Activated CD4-positive, alpha-beta T cell treated with anti-CD3 and anti-CD28 coated beads, Interleukin-10, Interleukin-2, amounts not matched to agents 100 ng/mL and 50 ng/mL, durations not matched to agents 16 hours and 8 hours (primary cell): ENCODE measurements at places on chromosomes 3 and 15.

- peak; percentile 46 for DNase-seq
Measured at GRCh38 chr15:75952525-75952924, 48.8 kb downstream of the FBXO22 start.

DNA sequence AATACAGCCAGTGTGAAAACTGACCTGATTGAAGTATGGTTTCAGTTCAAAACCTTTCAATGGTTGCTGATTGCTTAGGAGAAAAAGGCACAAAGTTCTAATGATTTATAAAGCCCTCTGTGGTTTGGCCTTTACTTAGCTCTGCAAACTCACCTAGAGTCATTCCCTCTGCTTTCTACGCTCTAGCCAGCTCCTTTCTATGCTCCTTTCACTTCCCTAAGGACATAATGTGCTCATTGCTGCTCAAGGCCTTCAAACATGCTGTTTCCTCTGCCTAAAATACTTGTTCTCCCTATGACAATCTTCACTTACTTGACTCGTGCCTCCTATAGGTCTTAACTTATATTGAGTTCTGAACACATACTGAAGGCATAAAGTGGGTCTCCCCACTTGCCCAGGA lies 19.0 kb downstream of the RPL39L start:
- no peak for DNase-seq

DNA sequence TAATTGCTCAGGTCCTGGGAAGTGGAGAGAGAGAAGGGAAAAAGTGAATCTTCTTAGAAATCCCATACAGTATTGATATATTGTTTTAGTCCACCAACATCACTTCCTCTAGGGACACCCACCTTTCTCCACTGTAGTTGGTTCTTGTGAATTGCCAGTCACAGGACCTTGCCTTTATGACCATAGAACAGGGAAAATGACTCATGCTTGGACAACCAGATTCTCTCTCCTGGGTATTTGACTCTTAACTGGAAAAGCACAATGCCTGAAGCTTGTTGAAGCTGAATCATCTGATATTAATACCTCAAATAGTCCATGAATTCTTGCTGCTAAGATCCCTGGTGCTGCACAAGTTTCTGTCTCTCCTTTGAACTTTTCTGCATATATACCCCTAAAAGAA lies 32.5 kb upstream of the DCLK3 start:
- no peak for DNase-seq

DNA sequence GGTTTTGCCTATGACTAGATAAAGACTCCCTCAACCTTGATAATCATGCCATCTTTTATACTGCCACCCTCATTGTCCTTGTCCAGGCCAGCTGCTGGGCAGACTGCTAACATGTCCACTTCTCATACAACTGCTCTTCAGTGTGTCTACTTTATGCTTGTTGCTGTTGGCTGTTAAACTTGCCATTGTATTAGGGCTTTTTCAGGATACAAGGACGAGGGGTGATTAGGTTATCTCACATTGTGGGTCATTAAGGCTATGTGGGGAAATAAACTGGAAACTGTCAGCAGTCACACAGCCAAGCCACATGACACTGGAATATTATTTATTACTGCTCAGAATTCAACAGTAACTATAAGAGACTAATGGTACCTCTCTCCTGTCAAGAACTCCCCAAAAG lies 36.1 kb downstream of the STARD9 start:
- DNase-seq: no peak

GRCh38 chr3:53195602-53196574 lies 34.9 kb downstream of the PRKCD start:
- DNase-seq: peak; percentile 58

- DNase-seq: no peak
Measured at GRCh38 chr15:31528846-31529245, 202.2 kb downstream of the KLF13 start.

- DNase-seq: no peak
Measured at GRCh38 chr15:67570875-67571647, 28.6 kb downstream of the MAP2K5 start.

DNA sequence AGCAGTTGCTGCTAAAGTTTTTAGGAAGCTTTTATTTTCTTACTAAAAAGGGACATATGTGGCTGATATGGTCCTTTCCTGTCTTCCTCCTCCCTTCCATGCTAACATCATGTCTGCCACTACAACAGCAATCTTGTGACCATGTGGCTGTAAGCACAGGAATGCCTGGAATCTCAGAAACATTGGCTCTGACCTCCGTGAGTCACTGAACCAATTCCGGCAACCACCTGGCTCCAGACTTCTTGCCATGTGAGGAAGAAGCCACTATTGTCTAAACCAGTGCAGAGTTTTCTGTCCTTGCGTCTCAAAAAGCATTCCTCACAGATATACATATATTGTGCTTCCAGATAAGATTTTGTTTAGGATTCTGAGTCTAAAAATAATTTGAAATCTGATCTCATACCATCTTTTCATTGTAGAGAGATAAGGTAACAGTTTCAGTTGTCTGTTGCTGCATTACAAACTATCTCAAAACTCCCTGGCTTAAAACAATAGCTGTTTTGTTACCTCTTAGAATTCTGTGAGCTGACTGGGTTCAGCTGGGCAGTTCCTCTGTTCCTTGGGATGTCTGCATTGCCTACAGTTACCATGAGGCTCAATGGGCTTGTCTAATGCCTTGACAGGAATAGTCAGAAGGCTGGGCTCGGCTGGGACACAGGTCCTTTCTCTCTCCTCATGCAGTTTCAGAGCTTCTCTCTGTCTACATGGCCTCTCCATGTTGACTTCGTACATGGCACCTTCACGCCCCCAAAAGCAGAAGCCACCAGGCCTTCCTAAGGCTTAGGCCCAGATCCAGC lies 77.3 kb upstream of the MAGI1 start:
- DNase-seq: no peak

DNA sequence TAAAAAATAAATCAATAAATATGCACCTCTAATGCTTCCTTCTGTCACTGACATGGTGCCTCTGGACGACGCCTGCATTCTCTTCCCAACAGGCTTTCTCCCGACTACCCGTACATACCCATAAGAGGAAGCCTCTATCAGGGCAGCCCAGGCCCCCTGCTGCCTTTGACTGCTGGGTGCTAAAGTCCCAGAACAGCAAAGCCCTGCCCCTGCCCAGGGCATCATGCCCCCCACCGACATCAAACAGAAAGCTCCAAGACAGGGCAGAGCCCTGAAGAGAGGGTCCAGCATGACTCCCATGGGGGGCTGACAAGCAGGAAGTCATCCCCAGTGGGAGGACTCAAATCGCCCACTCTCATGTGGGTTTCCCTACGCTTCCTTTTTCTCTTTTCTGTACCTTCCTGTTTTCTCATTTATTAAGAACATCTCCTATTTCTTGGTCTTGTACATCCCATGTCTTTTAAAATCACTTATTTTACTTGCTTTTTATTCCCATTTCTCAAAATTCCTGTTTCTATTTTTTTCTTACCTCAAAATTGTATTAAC lies 23.4 kb downstream of the XPC start:
- no peak for DNase-seq

DNA sequence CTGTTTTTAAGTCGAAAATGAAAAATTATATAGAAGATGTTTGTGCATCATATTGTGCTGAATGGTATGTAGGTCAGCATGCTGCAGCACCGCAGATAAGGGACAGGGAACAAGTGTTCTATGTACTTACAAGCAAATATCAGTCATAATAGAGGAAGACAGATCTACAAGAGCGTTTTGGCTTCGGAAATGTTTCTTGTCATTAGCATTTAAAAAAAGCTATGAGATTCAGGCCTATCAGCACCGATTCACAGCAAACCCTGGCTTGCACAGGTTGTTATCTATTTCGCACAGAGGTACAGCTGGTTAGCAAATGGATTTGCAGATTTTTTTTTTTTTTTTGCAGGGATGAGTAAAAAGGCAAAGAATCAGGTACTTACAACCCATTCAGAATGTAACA lies 204.2 kb upstream of the TBC1D5 start:
- DNase-seq: no peak

GRCh38 chr15:45187894-45188830 lies at the start of gene SHF:
Gene SHF (minus strand): TSS chr15:45187966. CDS start chr15:45187951, 15 bp downstream.
- DNase-seq: peak; percentile 32

DNA sequence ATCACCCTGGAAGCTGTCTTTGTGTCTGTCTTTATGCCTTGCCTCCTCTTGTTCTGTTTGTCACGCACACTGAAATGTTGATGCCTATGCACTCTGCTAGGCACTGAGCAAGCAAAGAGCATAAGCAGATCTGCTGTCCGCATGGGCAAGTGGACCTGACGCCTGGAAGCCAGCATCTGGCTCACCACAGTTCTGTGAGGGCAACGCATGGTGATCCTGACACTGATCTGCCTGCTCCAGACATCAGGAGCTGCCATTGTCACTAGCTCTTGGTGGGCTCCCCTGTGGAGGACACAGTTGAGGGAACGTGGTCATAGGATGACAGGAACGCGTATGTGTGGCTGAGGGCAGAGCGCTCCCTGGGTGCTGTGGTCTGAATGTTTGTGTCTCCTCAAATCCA lies 234.6 kb downstream of the ADAMTS17 start:
- DNase-seq: no peak

- DNase-seq: no peak
Measured at GRCh38 chr15:64023220-64023619, 23.1 kb downstream of the DAPK2 start.

DNA sequence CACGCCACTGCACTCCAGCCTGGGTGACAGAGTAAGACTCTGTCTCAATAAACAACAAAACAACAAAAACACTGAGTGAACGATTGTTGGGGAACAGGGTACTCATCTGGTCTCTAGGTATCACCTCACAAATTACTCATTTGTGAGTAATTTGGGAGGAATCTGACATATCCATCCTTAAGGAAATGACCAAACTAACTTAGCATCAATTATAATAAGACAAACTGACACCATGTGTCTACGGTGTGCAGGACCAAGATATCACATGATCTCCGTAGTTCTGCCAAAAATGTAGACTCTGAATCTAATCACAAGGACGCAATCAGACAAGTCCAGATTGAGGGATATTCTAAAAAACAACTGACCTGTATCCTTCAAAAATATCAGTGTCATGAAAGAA lies 12.0 kb upstream of the DAPK2 start:
- no peak for DNase-seq

DNA sequence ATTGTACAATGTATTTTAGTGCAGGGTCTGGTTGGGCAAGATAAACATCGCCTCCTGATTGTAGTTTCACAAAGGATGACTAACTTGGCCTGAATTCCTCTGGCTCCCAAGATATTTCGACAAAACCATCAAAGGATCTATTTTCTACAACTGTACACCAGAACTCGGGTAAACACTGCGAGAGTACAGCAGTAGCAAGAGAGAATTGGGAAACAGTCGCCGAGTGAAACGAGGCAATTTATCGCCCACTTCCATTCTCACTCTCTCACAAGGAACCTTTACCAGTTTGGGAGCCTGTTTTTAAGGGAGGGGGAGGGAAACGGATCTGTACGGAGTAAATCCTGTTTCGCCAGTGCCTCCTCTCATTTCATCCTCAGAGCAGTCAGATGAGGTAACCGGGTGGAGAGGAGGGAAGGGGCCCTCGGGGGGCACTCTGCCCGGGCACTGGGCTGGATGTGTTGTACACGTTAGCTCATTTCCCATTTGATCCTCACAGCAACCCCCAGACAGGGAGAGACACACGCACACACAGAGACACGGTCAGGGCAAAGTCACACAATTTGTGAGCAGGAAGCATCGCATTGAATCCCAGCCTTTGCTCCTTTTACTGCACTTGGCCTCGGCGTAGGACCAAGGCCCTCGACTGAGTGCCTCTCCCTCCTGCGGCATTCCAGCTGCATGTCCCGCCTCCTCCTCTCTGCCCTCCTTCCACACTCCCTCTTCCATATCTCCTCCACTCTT lies 120.1 kb downstream of the LIPC start:
- DNase-seq: no peak

- DNase-seq: no peak
Measured at GRCh38 chr3:31955581-31955980, 25.5 kb downstream of the OSBPL10 start.

DNA sequence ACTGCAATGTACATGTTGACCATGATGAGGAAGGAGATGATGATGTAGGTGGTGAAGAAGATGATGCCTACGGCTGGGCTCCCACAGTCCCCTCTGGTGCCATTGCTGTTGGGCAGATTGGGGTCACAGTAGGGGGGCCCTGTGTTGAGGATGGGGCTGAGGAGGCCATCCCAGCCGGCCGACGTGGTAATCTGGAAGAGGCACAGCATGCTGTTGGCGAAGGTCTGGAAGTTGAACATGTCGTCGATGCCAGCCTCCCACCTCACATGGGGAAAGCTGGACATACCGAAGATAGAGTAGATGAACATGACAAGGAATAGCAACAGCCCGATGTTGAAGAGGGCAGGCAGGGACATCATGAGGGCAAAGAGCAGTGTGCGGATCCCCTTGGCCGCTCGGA lies 48.6 kb upstream of the SCN5A start:
- no peak for DNase-seq

DNA sequence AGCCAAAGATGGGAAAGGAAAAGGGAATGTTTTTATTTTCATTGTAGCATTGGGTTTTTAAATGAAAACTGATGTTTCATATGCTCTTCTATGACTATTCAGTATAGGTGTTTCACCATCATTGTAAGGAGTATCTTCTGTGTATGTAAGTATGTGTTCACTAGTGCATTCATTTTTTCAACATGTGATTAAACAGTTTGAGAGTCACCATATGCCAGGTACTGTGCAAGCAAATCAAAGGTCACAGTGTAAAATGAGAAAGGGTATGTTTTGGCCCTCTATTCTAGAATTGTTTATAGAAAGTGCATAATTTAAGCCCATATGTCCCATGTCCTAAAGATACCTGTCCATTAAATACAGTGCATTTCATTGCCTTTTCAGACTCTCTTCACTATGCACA lies 207.2 kb downstream of the ZBTB20 start:
- DNase-seq: no peak

DNA sequence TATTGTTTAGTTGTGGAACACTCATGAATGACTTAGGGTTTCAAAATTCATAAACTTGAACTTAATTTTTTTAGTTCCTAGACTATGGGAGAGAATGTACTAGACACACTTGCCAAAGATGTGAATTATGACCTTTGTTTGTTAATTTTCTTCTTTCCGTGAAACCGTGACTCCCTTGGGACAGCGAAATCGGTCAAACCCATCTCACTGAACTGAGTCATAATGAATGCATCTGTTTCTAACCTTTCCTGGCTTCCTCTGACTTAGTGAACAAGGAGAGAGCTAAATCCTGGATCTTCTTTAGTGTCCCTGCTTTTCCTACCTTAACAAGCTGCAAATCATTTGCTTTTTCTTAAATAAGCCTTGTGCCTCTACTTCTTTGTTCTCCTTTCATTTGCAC lies 85.5 kb downstream of the LARS2 start:
- DNase-seq: no peak

DNA sequence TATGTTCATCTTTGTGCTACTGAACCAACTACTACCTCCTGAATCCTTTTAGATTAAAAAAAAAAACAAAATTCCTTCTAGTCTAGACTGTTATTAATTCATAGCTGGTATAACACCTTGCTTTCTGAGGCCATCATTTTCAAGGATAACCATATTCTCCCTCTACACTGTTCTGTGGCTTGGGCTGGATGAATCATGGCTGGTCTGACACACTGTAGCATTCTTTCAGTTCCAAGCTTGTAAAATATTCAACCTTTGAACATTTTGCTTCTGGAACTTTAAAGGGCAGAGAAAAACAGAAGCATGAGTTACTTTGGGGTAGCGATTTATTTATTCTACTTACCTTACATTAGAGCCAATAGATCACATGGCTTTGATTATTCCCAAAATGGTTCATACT lies 7.6 kb downstream of the HSPBAP1 start:
- DNase-seq: no peak
